ENCODE measurements at places on chromosomes 11 and 22.

- DNase-seq, result no peak
These were observed 7.4 kb upstream of the CLMP start for GRCh38 chr11:123202155-123203151.

- DNase-seq, result no peak
These were observed 135.9 kb downstream of the NTM start for GRCh38 chr11:131506348-131506747.

- DNase-seq, result no peak
These were observed 59.4 kb upstream of the FTH1 start for GRCh38 chr11:62026739-62027370.

DNA sequence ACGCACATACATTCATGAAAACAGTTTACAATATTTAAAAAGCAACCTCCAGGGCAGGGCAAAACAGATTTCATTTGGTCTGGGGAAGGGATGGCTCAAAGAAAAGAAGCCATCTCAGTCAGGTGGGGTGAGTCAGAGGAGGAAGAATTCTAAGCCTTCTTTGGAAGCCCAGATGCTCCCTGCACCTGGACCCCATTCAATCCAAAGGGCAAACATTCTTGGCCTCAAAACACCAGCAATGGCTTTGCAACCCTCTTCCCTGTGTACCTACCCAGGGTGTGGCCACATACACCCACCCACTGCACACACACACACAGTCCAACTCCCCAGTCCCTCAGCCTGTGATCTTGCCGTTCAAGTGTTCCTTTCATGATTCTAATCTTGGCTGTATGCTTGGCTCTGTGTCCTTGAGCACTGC, 2.0 kb downstream of the KCNE3 start:
- no peak for DNase-seq

DNA sequence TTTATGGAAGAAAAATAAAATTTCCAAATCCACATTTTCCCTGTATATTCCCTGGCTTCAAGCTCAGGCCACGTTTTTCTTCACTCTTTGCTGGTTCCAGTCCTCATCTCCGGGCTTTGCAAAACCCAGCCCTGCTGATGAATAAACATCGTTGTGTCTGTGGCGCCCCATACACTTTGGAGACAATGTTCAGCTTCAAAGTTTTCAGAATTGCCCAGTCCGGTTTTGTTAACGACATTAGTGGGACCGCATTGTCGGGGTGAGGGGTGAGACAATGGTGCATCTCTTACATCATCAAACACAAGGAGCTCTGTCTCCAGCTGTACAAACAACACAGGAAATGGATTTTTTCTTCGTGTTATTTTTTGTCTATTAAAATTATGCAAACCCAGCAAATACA, 53.4 kb upstream of the HTATIP2 start:
- DNase-seq, result no peak

GRCh38 chr22:29202212-29203192, 3.2 kb upstream of the EMID1 start:
- peak; percentile 54 for DNase-seq

DNA sequence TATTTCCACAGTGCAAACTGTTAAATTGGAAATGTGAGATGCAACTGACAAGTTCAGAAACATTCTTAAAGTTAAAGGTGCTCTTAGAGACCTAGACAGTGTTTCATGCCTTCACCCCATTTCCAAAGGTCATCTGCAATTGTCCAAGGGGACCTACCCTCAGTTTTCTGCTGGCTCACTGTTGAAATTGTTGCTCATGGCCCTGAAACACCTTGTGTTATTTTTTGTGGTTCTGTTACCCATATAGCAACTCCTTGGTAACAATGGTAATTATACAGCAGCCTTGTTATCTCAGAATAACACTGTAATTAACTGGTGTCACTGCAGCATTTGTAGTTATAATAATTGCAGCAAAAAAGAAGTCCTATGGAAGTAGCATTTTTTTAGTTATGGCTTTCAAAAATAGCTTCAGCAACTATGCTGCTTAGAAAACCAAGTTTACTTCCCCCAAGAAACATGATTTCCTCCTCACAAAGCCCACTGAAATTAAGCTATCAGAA, 49.2 kb upstream of the CCDC34 start:
- DNase-seq, result no peak

GRCh38 chr11:61045271-61045670, 57.0 kb upstream of the CD5 start:
- DNase-seq, result no peak

- DNase-seq, result no peak
These were observed 8.3 kb downstream of the CYB561A3 start for GRCh38 chr11:61353131-61354067.

DNA sequence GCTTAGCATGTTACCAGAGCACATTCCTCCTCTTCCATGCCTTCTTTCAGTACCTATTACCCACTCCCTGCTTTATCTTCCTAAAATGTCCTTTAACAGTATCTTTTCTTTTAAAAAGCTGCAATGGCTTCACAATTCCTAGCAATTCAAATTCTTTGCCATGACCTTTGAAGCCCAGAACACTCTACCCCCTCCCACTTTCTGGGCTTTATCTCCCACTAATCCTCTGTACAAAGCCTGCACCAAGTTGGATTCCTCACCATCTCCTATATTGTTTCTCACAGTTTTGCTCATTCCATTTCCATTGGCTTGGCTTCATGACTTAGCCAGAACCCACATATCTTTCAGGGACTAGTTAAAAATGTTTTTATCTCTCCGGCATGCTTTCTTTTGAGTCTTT, 80.9 kb downstream of the FAM76B start:
- no peak for DNase-seq

DNA sequence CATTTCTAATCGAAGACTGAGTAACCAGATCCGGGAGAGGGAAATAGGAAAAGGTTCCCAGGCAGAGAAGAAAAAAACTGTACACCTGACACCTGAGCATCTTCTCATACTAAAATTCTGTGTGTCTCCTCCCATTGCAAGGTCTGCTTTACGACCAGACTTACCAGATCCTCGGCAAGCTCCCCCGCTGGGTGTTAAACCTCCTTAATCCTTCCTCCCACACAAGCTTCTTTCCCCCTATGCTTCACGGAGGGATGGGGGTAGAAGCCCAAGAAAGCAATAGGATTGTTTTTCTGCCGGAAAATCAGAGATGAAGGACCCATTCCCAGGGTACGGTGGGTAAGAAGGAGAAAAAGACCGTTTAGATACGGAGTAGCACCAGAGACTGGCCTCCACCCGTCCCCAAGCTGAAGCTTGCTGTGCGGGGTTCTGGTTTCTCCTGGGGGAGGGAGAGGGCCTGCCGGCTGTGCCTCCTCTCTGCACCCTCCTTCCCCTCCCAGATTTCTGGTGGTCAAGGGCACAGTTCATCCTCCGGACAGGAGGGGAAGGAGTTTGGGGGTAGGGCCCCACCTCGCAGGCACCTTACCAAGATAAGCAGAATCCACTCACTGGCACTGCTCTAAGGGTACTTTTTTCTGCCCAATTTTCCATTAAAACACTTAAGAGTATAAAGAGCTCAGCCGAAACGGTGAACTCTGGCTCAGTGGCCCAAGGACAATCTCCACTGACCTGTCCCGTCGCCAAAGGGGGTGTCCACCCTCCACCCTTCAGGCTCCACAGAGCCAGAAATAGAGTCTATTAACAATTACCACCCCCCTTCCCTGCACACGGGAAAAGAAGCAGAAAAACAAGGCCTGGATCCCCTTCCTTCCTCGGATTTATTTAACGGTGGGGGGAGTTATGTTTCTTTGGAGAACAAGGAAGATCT, 1.2 kb downstream of the TOB2 start:
- DNase-seq, result no peak

- no peak for DNase-seq
These were observed 10.3 kb downstream of the C1QTNF6 start for GRCh38 chr22:37177755-37178154.

DNA sequence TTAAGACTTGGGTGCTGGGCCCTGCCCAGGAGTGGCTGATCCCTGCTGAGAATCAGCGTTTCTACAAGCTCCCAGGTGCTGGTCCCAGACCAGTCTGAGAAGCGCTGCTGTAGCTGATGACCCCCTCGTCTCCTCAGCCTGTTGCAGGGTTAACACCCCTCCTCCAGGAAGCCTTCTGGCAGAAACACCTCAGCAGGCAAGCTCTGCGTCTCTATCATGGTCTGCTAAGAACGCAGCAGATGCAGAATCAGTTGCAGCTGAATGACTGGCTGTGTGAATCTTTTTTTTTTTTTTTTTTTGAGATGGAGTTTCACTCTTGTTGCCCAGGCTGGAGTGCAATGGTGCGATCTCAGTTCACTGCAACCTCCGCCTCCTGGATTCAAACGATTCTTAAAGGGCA, 132.5 kb downstream of the CACNA1I start:
- no peak for DNase-seq

GRCh38 chr11:125165843-125166763, 1.6 kb downstream of the PKNOX2 start:
- DNase-seq, result no peak

- DNase-seq, result no peak
These were observed 375.0 kb downstream of the NTM start for GRCh38 chr11:131745405-131745804.

DNA sequence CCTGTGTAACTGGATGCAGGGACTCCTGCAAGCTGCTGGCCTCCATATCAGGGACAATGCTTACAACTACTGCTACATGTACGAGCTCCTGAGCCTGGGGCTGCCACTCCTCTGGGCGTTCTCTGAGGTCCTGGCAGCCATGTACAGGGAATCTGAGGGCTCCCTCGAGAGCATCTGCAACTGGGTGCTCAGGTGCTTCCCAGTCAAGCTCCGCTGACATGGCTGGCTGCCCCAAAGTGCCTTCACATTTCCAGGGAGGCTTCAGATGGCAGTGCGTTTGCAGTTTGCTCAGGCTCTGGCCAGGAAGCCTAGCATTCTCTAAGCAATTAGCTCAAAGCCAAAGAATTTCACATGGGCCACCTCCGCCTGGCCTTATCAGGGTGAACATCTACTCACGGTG, 117.4 kb upstream of the PARVA start:
- no peak for DNase-seq

- DNase-seq, result no peak
These were observed 700 bp downstream of the TTC17 start for GRCh38 chr11:43359422-43359818.

DNA sequence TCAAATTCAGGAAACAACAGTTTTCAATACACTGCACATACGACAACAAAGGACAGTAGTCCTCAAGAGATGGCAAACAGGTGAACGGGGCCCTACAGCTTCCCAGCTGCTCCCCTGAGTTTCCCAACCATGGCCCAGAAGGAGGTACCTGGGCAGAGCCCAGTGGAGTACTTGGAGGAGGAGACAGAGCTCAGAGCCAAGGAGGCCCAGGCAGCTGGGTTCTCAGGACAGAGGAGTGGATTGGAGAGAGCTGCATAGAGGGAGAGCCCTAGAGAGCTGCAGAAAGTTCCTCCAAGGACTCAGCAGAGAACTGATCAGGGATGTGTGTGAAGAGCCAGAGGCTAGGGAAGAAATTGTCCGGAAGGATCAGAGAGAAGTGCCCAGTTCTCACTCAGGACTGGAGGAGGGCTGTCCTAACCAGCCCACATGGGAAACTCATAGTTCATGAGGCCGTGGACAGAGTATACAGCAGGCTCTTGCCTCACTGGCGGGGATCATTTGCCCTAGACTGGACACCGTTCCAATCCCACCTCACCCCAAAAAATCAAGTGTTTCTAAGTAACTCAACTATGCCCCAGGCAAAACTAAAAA, 7.6 kb upstream of the ASCL2 start:
- no peak for DNase-seq

- no peak for DNase-seq
These were observed 15.2 kb downstream of the TMPRSS5 start for GRCh38 chr11:113690619-113691569.

Data from stimulated activated CD8-positive, alpha-beta memory T cell treated with anti-CD3 and anti-CD28 coated beads, Interleukin-4, amount 100 ng/mL, for 24 hours (primary cell).